Esophagus squamous epithelium (tissue), 5 donors: ENCODE measurements at places on chromosomes 6 and 20. TPM values are rescaled to one million over a fixed set of nuclear protein-coding genes. Genes with fewer than 3 reads are reported as not detected.

GRCh38 chr6:109770779-109771178 is 79.7 kb downstream of the FIG4 start:
- no peak for DNase-seq

DNA sequence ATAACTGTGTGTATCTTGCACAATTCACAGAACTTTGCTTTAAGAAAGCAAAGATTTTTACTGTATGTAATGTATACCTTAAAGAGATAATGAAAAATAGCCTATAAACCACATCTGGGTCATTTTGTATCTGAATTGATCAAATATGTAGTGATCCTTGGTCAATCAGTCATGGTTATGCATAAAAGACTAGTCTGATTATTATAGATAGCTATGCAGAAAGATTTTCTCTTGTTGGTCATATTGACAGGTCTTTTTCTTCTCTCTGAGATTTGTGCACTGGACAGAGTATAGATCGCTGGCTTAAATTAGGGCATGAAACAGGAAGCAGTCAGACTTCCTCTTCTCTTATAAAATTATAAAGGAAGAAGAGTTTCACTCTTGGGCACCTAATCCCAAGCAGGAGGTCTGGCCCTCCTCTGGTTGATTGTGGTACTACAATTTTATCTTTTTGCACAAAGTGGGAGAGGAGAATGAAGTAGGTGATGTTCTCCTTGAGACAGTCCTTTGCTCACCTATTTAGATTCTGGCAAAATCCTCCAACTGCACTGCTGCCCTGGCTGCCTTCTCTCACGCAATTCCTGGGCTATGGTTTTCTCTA is 380.9 kb upstream of the RGS17 start:
- DNase-seq, result no peak

GRCh38 chr6:166768761-166769160 is 141.7 kb upstream of the RPS6KA2 start:
- DNase-seq, result no peak

DNA sequence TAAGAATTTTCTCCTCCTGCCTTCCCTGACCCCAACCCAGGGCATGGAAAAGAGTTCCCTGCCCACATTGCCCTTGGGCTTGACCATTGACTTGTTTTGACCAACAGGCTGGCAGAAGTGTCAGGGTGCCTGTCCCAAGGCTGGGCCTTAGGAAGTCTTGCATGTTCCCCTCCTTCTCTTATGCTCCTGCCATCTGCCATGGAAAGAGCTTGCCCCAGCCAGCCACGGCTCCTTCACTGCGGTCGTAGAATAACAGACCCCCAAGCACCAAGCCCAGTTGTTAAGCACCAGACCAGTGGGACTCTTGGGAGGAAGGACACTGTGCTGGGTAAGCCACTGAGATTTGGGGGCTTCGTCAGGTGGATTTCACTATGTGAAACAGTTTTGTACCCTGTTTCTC is 53.6 kb downstream of the SNX5 start:
- no peak for DNase-seq

GRCh38 chr6:15351631-15352030 is 105.8 kb downstream of the JARID2 start:
- DNase-seq, result no peak

DNA sequence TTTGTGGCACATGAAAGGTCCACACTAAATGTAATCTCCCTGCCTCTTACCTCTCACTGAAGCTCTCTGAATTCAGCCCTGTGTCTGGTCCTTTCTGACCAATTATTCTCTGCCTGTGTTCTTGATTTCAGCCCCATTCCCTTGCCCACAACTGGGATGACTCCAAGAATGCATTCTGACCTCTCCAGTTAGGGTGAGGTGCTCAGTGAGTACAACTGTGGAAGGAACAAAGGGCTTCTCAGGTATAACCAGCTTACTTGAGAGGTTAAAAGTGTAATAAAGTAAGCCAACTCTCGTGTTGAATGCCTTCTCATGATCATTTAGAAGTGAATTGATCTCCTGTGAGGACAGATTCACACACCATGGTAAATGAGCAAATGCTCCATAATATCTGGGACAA is 88.1 kb downstream of the GCLC start:
- no peak for DNase-seq

- no peak for DNase-seq
Observed at GRCh38 chr20:30502670-30503069, 754.8 kb upstream of the DEFB115 start.

- DNase-seq, result no peak
Observed at GRCh38 chr20:62675877-62676260, 32.8 kb upstream of the NTSR1 start.

DNA sequence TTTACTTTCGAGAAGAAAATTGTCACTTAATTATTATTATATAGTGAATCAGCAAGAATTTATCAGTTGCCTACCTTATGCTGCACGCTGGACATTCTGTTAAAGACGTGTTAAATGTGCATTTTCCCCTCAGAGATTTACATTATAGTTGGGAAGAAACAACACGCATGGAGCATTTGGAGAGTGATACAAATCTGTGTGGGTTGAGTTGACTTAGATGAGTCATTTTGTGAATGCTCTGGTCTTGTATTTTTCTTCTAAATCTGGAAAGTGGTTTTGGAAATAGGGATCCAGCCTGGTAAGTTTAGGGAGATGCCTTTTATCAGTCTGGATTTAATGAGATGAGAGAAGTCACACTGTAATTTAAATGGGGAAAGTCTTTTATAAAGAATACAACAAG is 24.0 kb upstream of the SMIM26 start:
- DNase-seq, result no peak

- DNase-seq, result no peak
Observed at GRCh38 chr6:170529839-170530469, 23.2 kb downstream of the PSMB1 start.

DNA sequence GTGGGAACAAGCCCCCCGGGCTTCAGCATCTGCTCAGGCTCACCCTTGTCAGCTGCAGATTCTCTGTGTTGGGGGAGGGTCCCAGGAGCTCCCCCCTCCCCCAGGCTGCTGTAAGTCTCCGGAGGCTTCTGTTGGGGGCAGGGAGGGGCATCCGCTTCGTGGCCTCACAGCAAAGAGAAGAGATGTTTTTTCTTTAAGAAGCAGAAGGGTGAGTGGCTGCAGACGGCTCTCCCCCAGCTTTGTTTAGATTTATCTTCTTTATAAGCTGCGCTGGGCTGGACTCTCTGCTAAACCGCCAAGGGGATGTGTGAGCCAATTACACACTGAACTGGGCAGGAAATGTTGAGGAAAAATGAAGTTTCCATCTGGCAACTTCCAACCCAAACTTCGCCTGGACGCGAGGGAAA is 48.7 kb upstream of the GATA5 start:
- DNase-seq, result no peak

DNA sequence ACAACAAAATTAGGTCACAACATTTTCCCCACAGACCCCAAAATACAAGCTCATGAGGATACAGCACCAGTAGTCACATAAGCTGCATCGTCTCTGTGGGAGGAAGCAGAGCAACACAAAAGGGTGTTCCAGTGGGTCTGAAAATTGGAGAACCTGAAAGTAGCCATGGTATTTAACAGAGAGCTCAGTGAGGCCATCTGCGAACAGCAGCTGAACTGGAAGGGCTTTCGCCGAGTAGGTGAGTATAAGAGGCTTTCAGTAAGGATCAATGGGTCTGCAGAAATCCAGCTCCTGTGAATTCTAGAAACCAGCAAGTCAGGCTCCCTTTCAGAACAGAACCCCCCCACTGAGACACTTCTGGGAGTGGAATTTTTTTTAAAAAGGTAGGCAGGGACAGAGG is 120.0 kb upstream of the RREB1 start:
- DNase-seq, result no peak

GRCh38 chr6:169225131-169225576 is 28.5 kb downstream of the THBS2 start:
- DNase-seq, result no peak

GRCh38 chr6:6559994-6560570 is 28.4 kb upstream of the LY86 start:
- DNase-seq, result no peak

DNA sequence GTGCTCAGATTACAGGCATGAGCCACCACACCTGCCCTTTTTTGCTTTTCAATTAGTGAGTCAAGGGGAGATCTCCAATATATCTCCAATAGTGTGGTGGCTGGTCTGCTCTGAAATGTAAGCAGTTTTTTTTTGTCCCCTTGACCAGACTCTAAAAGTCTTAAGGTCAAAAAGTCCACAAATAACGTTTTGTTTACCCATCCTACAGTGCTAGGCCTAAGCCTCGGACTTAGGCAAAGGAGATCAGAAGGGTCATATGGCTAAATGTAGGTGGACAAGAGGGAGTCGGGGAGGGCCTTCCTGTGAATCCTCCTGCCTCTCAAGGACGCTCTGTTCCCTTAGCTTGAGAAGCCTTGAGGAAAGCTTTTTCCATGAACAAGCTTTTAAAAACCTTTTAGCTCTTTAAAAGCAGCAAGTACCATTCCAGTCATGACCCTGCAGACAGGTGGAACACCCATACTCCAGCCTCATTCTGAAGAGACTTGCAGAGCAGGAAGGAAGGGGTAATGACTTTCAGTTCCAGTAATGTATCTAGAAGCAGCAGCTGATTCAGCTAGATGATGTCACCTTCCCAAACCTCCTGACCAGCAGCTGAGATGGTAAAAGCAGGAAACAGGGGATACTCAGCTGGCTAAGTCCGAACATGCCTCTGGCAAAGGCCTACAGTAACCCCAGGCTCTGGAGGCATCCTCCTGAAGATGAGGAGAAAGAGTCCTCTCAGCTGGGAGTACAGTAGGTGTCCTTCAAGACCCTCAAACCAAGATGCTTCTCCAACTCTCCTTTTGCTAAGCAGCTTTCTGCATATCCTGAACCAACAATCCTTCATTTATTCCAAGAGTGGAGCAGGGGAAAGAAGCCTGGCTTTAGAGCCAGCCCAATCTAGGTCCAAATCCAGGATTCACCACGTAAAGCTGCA is 23.6 kb downstream of the BCL2L1 start:
- no peak for DNase-seq

GRCh38 chr20:20024942-20025341 is 7.8 kb downstream of the NAA20 start:
- no peak for DNase-seq

DNA sequence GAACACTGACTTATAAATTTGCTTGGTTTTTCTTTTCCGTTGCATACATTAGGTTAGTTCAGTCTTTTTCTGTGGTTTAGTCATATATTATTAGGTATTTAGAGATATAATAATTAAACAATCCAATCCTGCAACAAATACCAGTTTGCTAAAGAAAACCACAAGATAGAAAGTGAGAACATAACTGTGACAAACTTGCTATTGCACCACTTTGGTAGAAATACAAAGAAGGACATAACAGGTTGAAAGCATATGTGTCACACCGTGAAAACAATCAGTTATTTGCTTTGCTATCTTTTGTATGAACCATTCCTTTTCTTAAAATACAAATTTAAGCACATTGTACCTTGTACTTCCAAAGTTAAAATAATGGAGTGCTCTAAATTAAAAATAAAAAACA is 42.0 kb upstream of the KCNQ5 start:
- DNase-seq, result no peak

GRCh38 chr6:139779988-139780774 is 405.7 kb upstream of the CITED2 start:
- no peak for DNase-seq

- DNase-seq, result no peak
Observed at GRCh38 chr6:30612213-30612612, 4.8 kb downstream of the PPP1R10 start.

DNA sequence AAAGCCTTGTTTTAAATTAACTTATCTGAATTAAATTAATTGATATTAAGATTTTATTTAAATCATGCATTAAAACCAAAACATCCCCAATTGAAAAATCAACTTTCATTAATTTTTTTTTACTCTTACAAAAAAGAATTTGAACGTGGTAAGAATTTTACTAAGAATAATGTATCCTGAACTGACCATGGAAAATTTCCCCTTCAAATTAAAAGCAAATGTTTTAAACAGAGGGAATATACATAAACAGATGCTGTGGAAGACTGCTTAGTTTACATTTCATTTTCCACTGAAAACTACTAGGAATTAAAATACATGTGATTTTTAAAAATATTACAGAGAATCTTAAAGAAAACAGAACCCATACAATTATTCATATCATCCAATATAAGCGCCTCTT is 2.3 kb downstream of the RNF24 start:
- no peak for DNase-seq

GRCh38 chr6:21742238-21742660 is 148.7 kb downstream of the SOX4 start:
- DNase-seq, result no peak

- DNase-seq, result no peak
Observed at GRCh38 chr20:63766695-63767426, 27.3 kb downstream of the SLC2A4RG start.

- DNase-seq, result no peak
Observed at GRCh38 chr6:168292826-168293225, 26.8 kb downstream of the DACT2 start.

DNA sequence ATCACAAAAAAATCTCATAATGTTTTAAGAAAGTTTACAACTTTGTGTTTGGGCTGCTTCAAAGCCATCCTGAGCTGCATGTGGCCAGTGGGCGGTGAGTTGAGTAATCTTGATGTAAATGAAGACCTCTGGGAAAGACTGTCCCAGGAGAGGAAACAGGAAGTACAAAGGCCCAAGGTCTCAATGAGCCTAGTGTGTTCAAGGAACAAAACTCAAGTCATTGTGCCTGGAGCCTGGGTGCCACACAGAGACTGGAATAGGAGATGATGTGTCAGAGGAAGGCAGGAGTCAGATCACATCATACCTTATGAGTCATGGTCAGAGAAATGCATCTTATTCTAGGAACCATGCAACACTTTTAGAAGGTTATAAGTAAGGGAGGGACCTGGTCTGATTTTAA is 51.5 kb downstream of the COL19A1 start:
- no peak for DNase-seq

DNA sequence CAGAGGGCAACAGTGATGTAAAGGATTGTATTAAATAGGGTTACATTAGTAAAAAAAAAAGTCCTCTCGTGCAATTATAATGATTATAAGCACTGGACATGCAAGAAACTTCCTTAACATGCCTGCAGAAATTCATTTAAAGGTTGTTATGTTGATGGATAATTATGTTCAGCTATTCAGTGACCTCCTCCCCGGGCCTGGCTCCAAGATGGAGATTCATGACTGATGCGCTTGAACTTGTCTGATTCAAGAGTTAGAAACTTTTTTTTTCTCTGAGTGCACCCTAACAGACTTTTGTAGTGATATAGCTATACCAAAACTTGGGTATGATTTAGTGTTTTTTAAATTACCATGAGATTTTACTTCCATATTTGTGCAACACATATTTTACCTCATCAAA is 1170.0 kb upstream of the CITED2 start:
- no peak for DNase-seq

- DNase-seq, result no peak
Observed at GRCh38 chr6:43189776-43190304, 7.8 kb downstream of the CUL9 start.

The BNIP5 gene
- total RNA-seq, result not detected

The PSORS1C2 gene
- not detected for total RNA-seq

The OPN5 gene
- not detected for total RNA-seq

The CPNE5 gene
- total RNA-seq, result 1.4 TPM

The NNAT gene
- total RNA-seq, result 0.76 TPM

The VSTM2L gene
- 2.6 TPM for total RNA-seq

The NOP56 gene
- total RNA-seq, result 120 TPM

The FNDC1 gene
- 0.06 TPM for total RNA-seq

The MEP1A gene
- not detected for total RNA-seq

The NFYA gene
- total RNA-seq, result 14.2 TPM

The IL17A gene
- total RNA-seq, result not detected

The RANBP9 gene
- 69.6 TPM for total RNA-seq
